ENCODE measurements at places on chromosomes 7 and 10.

- no peak for DNase-seq
Observed at GRCh38 chr7:130933919-130934318, 199.9 kb upstream of the KLF14 start.

- DNase-seq = no peak
Observed at GRCh38 chr7:40474790-40475680, 340.2 kb downstream of the SUGCT start.

- DNase-seq = no peak
Observed at GRCh38 chr7:69434398-69434815, 163.9 kb upstream of the AUTS2 start.

- DNase-seq = no peak
Observed at GRCh38 chr10:12808014-12808613, 193.4 kb downstream of the CCDC3 start.

DNA sequence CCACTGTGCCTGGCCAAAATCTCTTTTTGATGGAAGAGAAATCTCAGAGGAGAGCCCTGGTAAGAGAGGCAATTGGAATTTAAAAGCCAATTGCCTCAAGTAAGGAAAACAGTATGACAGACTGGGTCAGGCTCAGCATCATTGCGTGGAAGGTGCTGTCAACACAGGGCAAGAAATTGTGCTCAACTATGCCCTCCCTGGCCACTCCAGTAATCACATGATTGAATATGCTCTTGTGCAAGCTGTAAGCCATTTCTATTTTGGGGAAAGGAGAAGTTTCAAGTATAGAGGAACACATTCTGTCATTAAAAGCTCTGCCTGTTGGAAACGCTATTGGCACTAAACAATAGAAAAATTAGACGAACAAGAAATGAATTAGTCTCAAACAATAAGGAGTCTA is 1127.7 kb downstream of the REEP3 start:
- DNase-seq = peak; percentile 5

DNA sequence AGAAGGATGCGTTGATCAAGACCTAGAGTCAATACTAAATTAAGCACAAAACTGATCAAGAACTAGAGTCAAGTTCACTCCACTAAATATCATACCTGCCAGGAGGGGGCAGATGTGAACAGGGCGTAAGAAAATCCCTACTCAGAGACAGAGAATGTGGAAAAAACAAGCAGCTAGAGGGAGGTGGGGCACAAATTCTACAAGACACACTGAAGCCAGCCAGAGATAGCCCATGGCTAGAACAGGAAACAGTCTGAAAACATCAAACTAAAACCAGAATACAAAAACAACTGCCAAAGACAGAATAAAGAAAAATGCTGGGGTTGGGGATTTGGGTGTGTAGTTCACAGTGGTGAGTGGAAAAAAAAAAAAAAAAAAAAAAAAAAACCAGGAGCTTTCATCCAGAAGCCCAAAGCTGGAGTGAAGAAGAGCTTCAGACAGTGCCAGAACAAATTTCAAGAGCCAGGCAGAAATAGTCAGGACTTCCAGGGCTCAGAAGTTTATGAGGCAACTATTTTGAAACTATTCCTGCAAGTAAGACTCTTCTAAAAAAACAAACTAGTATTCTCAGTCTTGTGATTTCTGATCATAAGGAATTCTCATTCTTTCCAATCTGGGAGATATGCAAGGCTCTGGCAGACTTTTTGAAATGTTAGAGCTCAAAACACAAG is 118.3 kb downstream of the CCDC71L start:
- DNase-seq = peak; percentile 58

DNA sequence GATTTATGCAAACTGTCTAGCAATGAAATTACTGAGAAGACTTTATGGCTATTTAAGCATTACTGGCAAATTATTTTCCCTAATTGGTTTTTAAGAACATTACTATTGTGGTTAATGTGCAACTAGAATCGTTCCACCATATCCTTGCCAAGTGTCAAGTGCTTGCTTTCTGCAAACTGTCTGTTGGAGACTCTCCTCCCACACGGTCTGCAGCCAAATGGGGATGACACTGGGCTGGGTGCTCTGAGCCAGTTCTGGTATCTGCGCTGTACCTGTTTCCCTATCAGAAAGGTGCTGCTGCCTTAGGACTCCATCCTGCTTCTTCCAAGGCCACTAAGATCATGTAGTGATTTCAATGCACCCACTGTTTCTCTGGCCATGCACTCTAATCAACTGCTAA is 110.4 kb downstream of the RAMP3 start:
- DNase-seq = no peak

DNA sequence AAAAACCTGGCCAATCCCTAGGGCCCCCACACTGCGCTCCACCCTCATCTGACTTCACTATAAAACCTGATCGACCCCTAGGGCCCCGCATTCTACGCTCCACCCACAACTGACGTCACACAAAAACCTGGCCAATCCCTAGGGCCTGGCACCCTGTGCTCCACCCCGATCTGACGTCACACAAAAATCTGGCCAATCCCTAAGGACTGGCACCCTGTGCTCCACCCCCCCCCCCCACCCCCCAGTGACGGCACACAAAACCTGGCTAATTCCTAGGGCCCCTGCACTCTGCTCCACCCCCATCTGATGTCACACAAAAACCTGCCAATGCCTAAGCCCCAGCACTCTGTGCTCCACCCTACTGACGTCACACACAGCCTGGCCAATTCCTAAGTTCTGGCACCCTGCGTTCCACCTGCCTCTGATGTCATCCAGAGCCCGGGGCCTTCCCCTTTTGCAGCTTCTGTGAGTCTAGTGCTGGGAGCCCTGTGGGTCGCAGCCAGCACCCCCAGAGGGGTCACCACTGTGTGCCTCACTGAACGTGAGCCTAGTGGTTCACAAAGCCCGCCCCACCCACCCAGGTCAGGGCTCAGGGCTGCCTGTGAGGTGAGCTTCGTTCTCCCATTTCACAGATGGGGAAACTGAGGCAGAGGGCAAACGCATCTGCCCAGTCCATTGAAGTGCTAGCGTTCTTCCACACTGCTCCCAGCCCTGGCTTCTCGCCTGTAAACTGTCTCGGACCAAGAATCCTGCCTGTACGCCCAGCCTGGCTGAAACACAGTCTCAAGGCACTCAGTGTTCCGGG is 40.6 kb downstream of the MICALL2 start:
- no peak for DNase-seq

DNA sequence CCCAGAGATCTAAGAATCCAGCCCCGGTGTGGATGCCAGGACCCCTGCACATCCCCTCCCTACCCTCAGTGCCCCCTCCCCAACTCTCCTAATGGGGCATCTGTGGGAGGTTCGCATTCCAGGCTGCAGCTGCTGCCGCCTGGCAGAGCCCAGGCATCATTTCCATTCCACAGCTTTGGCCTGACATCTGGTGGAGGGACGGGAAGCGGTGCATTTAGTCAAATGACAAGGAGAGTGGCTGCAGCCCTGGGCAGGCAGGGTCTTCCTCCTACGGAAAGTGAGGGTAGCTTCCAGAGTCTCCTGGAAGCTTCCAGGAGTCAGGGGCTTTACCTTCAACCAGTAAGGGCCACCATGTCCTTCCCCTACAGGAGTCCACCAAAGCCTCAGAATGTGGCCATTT is 30.8 kb downstream of the PRLHR start:
- DNase-seq = peak; percentile 39

GRCh38 chr10:98251399-98251798 is 16.6 kb downstream of the LOXL4 start:
- no peak for DNase-seq

GRCh38 chr10:125291836-125292235 is 131.5 kb upstream of the CTBP2 start:
- no peak for DNase-seq

GRCh38 chr10:81095238-81095637 is 557.5 kb downstream of the SH2D4B start:
- DNase-seq = no peak

DNA sequence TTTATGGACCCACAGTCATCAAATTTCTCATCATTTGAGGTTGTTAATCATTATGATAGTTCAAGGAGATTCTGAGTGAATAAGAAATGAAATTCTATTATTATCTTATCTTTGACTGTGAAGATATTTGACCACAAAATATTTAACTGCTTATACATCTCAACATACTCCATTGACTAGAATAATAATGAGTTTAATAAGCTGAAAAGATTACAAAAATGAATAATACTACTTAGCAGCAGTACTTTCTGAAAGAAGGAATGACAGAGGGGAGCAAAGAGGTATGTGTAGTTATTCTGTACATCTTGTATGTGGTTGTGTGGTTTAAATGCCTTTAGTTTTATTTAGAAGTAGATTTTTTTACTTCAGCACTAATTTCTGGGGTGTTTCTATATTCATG is 214.2 kb downstream of the PRKG1 start:
- DNase-seq = no peak

- DNase-seq = no peak
Observed at GRCh38 chr7:42834676-42835075, 77.2 kb downstream of the C7orf25 start.

DNA sequence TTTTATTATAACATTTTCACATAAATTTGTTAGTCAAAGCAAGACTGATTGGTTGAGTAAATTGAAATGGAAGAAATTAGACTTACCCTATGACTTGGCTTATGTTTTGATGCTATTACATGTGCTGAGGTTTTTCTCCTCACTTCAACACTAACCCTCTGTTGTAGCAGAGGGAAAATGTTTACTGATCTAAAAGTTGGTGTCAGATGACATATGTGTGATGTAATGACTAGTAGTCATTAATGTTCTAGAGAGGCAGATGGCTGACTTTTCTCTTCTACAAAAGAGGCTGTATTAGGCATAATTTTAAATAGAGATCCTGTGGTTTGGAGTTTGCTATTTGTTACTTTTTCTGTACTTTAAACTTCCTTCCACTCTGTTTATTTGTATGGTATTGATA is 266.0 kb downstream of the BBS9 start:
- no peak for DNase-seq

Measured in iPS DF 6.9 (cell line).